ENCODE measurements at places on chromosomes 12 and 14.

GRCh38 chr14:85380881-85381280 lies 149.1 kb upstream of the FLRT2 start:
- no peaks in the 10 kb centered on the region for H3K27me3 ChIP-seq
- no peak overlapping the region for H3K27ac ChIP-seq
- DNase-seq, result no peak

- no peaks in the 10 kb centered on the region for H3K27me3 ChIP-seq
- no peak overlapping the region for H3K27ac ChIP-seq
- no peak overlapping the region for H3K4me3 ChIP-seq
Observed at GRCh38 chr12:5272018-5272785, 159.7 kb upstream of the NTF3 start.

- no peak overlapping the region for H3K27ac ChIP-seq
- no peaks in the 10 kb centered on the region for H3K4me1 ChIP-seq
- no peak for DNase-seq
- no peaks in the 10 kb centered on the region for H3K27me3 ChIP-seq
Observed at GRCh38 chr12:96687719-96688118, 198.3 kb downstream of the CFAP54 start.

- DNase-seq, result no peak
- no peaks in the 10 kb centered on the region for H3K4me1 ChIP-seq
- no peaks in the 10 kb centered on the region for H3K27me3 ChIP-seq
- no peak overlapping the region for H3K4me3 ChIP-seq
Observed at GRCh38 chr12:73867147-73867546, 670.5 kb upstream of the ATXN7L3B start.

DNA sequence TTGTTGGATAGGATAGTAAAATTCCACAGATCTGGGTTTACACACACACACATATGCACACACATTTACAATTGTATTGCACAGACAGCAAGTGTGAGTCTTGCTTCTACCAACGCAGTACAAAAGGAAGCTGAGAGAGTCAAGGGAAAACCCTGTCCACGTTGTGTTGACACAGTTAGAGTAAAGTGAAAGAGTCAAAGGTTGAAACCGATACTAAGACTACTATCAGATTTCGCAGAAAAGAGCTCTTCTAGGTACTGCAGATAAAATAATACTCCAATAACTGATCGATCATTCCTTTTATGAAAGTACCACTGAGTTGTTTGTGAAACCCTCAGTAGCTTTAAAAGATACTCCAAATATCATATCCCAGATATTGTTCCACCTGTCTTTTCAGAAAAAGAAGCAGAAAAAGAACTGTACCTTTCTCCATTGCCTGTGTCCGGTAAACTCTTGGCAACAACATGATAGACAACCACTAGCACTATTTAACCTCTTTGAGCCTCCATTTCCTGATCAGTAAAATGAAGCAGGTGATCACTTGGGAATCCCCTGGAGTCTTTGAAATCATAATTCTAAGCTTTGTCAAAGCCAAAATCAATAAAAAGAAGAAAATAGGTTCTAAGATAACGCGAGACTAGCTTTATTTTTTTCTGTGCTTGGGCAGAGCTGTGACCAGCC lies 224.6 kb upstream of the FOXN3 start:
- H3K27me3 ChIP-seq, result no peaks in the 10 kb centered on the region
- peak overlapping the region; percentile 35 for H3K4me3 ChIP-seq
- H3K27ac ChIP-seq, result peak overlapping the region; percentile 71
- H3K36me3 ChIP-seq, result no peaks in the 10 kb centered on the region
- no peaks in the 10 kb centered on the region for H3K4me1 ChIP-seq

DNA sequence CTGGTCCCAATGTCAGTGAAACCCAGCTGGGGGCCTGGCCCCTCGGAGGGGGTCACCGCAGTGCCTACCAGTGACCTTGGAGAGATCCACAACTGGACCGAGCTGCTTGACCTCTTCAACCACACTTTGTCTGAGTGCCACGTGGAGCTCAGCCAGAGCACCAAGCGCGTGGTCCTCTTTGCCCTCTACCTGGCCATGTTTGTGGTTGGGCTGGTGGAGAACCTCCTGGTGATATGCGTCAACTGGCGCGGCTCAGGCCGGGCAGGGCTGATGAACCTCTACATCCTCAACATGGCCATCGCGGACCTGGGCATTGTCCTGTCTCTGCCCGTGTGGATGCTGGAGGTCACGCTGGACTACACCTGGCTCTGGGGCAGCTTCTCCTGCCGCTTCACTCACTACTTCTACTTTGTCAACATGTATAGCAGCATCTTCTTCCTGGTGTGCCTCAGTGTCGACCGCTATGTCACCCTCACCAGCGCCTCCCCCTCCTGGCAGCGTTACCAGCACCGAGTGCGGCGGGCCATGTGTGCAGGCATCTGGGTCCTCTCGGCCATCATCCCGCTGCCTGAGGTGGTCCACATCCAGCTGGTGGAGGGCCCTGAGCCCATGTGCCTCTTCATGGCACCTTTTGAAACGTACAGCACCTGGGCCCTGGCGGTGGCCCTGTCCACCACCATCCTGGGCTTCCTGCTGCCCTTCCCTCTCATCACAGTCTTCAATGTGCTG lies 11.0 kb downstream of the ZBTB39 start:
- H3K36me3 ChIP-seq, result no peaks in the 10 kb centered on the region
- no peak for DNase-seq
- H3K27ac ChIP-seq, result peak overlapping the region; percentile 13
- peaks cover 19% of the 10 kb centered on the region for H3K4me1 ChIP-seq

DNA sequence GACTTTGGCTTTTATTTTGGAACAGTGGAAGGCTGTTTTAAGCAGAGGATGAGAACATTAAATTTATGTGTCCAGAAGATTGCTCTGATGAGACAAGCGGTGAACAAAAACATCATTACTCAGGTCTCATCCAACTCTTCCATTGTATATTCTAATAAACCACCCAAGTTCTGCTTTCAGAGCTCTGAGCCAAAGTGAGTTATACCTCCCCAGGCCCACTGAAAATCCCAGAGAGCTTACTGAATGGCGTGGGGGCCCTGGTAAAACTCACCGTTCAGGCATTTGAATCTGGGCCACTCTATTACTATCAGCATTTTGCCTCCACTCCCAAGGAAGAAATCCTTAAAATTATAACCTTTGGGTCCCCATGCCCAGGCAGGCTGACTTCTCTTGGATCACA lies 122.0 kb upstream of the HIF1A start:
- DNase-seq, result peak; percentile 17
- no peaks in the 10 kb centered on the region for H3K4me1 ChIP-seq
- H3K27me3 ChIP-seq, result no peaks in the 10 kb centered on the region
- H3K27ac ChIP-seq, result no peak overlapping the region
- H3K4me3 ChIP-seq, result no peak overlapping the region

DNA sequence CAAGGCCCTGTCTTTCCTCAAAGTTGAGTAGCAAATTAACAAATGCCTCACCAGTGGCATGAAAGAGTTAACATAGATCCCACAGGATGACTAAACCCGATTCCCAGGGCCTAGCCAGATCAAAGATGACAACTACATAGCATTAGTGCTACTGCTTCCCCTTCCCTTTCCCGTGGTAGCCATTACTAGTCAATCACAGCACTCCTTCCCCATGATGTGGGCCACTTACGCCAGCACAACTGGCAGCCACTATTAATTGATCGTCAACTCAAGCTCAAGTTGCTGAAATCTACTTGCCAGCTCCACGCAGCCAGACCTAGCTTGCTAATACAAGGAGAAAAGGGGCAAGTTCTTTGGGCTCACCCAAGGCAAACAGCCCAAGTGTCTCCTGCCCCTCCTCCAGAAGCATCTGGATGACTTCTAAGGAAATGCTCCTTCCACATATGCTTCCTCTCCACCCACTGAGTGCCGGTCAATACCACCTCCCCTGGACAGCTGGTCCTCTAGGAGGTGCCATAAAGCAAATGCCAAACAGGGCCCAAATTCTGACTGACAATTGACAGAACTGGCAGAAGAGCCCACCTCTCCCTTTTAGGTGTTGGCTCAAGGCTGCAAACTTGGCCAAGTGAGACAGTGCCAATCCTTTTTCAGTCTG lies 72.6 kb downstream of the NUAK1 start:
- H3K4me3 ChIP-seq, result no peak overlapping the region
- H3K27ac ChIP-seq, result no peak overlapping the region
- peaks cover 11% of the 10 kb centered on the region for H3K4me1 ChIP-seq
- no peak for DNase-seq
- no peaks in the 10 kb centered on the region for H3K27me3 ChIP-seq

DNA sequence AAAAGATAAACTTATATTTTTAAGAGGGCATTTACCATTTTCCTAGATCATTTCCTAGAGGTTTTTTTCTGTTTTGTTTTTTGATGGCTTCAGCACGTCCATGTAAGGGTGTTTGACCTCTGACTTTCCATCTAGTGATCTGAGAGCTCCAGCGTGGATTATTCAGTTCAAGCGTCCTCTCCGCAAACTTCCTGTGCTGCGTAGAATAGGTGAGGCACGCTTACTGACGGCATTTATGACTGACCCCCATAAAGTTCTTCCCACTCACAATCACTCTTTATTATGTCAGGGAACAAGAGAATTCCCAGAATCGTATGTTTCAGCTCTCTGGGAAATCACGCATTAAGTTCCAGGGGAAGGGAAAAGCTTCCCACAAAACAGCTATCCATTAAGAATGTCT lies 16.4 kb downstream of the CCDC92 start:
- no peak for DNase-seq
- H3K36me3 ChIP-seq, result no peaks in the 10 kb centered on the region
- H3K27ac ChIP-seq, result no peak overlapping the region
- H3K4me3 ChIP-seq, result no peak overlapping the region
- no peaks in the 10 kb centered on the region for H3K4me1 ChIP-seq
- H3K27me3 ChIP-seq, result no peaks in the 10 kb centered on the region

- no peaks in the 10 kb centered on the region for H3K27me3 ChIP-seq
- H3K4me3 ChIP-seq, result no peak overlapping the region
- no peak overlapping the region for H3K27ac ChIP-seq
- H3K36me3 ChIP-seq, result no peaks in the 10 kb centered on the region
- H3K4me1 ChIP-seq, result no peaks in the 10 kb centered on the region
- DNase-seq, result no peak
Observed at GRCh38 chr12:10113075-10113474, 14.3 kb upstream of the CLEC1A start.

DNA sequence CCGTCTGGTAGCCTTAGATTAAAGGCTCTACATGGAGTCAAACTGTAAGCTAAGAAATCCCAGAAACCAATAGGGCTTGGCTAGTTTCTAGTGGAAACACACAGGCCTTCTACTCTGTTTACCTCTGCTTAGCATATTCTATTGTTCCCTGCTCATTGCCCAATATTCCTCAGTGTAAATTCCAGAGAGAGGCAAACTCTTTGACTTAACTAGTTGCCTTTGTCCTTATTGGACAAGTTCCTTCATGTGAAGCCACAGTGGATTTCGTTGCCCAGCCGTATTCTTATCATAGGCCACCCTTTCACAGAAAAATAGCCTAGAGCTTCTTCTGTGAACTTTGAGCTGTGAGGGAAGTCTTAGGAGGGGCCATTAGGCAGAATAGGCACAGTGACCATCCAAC lies 186.1 kb downstream of the PLCZ1 start:
- H3K4me1 ChIP-seq, result no peaks in the 10 kb centered on the region
- no peaks in the 10 kb centered on the region for H3K36me3 ChIP-seq
- no peak for DNase-seq
- H3K27ac ChIP-seq, result no peak overlapping the region
- H3K27me3 ChIP-seq, result no peaks in the 10 kb centered on the region
- no peak overlapping the region for H3K4me3 ChIP-seq

DNA sequence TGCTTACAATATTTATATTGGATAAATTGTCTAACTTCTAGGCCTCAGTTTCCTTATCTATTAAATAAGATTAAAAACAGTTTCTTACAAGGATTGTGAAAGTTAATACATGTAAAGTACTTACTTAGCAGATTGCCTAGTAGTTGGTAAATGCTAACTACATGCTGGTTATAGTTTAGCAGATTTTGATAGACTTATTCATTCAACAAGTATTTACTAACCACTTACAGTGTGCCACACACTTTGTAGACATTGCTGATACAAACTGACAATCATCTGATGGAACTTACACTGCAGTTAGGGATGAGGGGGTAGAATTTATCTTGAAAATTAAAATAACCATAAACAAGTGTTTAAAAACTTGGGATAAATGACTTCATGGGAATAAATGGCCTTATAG lies 50.4 kb downstream of the ARID2 start:
- no peak overlapping the region for H3K4me3 ChIP-seq
- DNase-seq, result no peak
- H3K27ac ChIP-seq, result no peak overlapping the region
- no peaks in the 10 kb centered on the region for H3K27me3 ChIP-seq

GRCh38 chr14:21258005-21258888 lies 11.0 kb downstream of the HNRNPC start:
- H3K27ac ChIP-seq, result no peak overlapping the region
- no peak overlapping the region for H3K4me3 ChIP-seq
- DNase-seq, result no peak
- peaks cover 29% of the 10 kb centered on the region for H3K36me3 ChIP-seq
- H3K27me3 ChIP-seq, result no peaks in the 10 kb centered on the region

DNA sequence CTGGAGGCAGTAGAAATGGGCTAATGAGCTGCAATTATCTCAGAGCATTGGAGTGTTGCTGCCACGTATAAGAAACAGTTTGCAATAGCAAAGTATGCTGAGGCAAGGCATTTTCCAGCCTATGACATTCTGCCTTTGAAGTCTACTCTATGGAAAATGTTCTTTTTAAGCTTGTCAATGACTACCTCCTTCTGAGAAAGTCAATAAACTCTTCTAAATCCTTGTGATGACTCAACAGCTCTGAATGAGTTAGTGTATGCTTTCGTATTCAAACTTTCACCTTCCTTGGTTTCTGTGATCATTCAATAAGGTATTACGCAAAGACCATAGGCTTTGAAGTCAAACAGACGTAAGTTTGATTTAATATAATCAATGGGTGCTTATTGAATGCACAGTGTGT lies 111.2 kb downstream of the CAPZA3 start:
- no peak overlapping the region for H3K27ac ChIP-seq
- H3K4me1 ChIP-seq, result no peaks in the 10 kb centered on the region
- H3K4me3 ChIP-seq, result no peak overlapping the region

GRCh38 chr12:38155020-38155395 lies 161.6 kb upstream of the ALG10B start:
- no peaks in the 10 kb centered on the region for H3K36me3 ChIP-seq
- H3K27ac ChIP-seq, result no peak overlapping the region
- no peak for DNase-seq
- H3K27me3 ChIP-seq, result no peaks in the 10 kb centered on the region

- H3K36me3 ChIP-seq, result no peaks in the 10 kb centered on the region
- DNase-seq, result no peak
- no peaks in the 10 kb centered on the region for H3K27me3 ChIP-seq
- peaks cover 18% of the 10 kb centered on the region for H3K4me1 ChIP-seq
- no peak overlapping the region for H3K27ac ChIP-seq
Observed at GRCh38 chr14:89175881-89176799, 240.9 kb downstream of the FOXN3 start.

- H3K36me3 ChIP-seq, result no peaks in the 10 kb centered on the region
- no peak for DNase-seq
- no peaks in the 10 kb centered on the region for H3K4me1 ChIP-seq
- H3K27me3 ChIP-seq, result no peaks in the 10 kb centered on the region
Observed at GRCh38 chr14:75301666-75302325, 23.2 kb downstream of the FOS start.

Data from right lobe of liver (tissue), 6 donors.